Lower lobe of right lung (tissue), 2 donors: ENCODE measurements at places on chromosomes 4 and X. TPM values are rescaled to one million over a fixed set of nuclear protein-coding genes. Genes with fewer than 3 reads are reported as not detected.

DNA sequence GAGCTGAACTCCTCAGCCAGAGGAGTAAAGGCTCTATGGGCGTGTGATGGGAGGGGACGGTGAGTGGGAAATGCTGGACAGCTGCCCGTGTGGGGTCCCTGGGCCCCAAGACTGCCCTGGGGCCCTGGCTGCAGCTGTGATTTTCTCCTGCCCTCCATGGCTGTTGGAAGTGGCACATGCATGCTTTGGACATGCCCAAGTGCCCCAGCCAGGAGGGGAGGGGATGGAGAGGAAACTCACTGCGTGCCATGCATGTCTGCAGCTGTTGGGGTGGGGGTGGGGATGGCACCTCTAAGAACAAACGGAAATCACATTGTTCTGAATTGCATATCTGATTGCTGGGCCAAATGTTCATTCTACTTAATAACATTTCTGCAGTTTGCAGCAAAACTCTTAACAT is 52.4 kb downstream of the MID2 start:
- no peak overlapping the region for H3K4me3 ChIP-seq
- H3K27me3 ChIP-seq: no peaks in the 10 kb centered on the region
- H3K4me1 ChIP-seq: no peaks in the 10 kb centered on the region

The PITX2 gene
- not detected for total RNA-seq

The AFM gene
- total RNA-seq: not detected

DNA sequence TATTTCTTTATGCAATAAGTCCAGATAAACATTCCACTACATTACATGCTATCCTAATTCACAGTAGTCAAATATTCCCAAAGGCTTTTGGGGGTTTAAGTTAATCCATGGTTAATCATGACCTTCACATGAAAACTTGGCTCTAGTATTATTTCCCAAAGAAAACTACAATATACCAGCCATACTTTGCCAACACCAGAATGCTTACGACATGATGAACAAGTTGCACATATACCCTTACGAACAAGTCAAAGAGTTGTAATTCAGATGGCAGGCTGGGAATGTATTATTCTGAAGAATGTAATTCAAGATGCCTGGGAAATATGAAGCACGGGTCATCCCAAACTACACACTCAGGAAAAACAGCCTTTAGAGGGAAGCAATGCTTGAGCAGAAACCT is 499.6 kb downstream of the PPARGC1A start:
- H3K27ac ChIP-seq: no peak overlapping the region
- no peaks in the 10 kb centered on the region for H3K4me1 ChIP-seq
- H3K36me3 ChIP-seq: no peaks in the 10 kb centered on the region
- no peak overlapping the region for H3K4me3 ChIP-seq
- H3K27me3 ChIP-seq: no peaks in the 10 kb centered on the region

GRCh38 chr4:161252520-161253141 is 911.2 kb downstream of the FSTL5 start:
- no peaks in the 10 kb centered on the region for H3K36me3 ChIP-seq
- no peak overlapping the region for H3K27ac ChIP-seq
- H3K4me3 ChIP-seq: no peak overlapping the region
- no peaks in the 10 kb centered on the region for H3K27me3 ChIP-seq
- no peaks in the 10 kb centered on the region for H3K4me1 ChIP-seq
- DNase-seq: no peak

The FAM200B gene
- 35.3 TPM for total RNA-seq

- no peaks in the 10 kb centered on the region for H3K27me3 ChIP-seq
- peak overlapping the region; percentile 83 for H3K27ac ChIP-seq
- peak; percentile 46 for DNase-seq
- H3K4me1 ChIP-seq: no peaks in the 10 kb centered on the region
Measured at GRCh38 chrX:110317061-110317819, 645 bp downstream of the AMMECR1 start.

- no peak for DNase-seq
- peak overlapping the region; percentile 63 for H3K4me3 ChIP-seq
- H3K27ac ChIP-seq: peak overlapping the region; percentile 56
- peaks cover 52% of the 10 kb centered on the region for H3K27me3 ChIP-seq
Measured at GRCh38 chr4:20253283-20253734, 1.6 kb downstream of the SLIT2 start.

The MAGEC3 gene
- not detected for total RNA-seq

DNA sequence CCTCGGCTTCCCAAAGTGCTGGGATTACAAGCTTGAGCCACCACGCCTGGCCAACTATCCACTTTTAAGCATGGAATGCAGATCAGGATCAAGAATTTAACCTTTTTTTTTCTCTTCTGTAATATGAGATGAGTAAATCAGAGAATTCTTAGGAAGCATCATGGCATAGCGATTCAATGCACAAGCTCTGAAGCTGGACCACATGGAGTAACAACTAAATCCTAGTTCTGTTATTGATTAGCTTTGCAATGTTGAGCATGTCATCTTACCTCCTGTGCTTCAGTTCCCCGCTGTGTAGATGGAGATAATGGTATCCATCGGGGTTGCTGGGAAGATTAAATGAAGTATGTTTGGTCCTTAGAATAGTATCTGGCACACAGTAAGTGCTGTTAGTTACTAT is 1.9 kb upstream of the SNX25 start:
- no peaks in the 10 kb centered on the region for H3K27me3 ChIP-seq
- no peak overlapping the region for H3K4me3 ChIP-seq
- no peaks in the 10 kb centered on the region for H3K36me3 ChIP-seq
- peaks cover 36% of the 10 kb centered on the region for H3K4me1 ChIP-seq
- H3K27ac ChIP-seq: no peak overlapping the region

DNA sequence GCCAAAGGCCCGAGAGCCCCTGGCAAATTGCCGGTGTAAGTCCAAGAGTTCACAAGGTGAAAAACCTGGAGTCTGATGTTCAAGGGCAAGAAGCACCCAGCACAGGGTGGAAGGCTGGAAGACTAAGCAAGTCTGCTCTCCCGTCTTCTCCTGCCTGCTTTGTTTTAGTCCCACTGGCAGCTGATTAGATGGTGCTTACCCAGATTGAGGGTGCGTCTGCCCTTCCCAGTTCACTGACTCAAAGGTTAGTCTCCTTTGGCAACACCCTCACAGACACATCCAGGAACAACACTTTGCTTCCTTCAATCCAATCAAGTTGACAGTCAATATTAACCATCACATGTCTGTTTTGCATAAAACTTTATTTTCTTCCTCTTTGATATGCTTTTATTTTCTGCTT is 157.4 kb downstream of the HS3ST1 start:
- H3K27ac ChIP-seq: no peak overlapping the region
- no peaks in the 10 kb centered on the region for H3K4me1 ChIP-seq
- DNase-seq: no peak
- H3K4me3 ChIP-seq: no peak overlapping the region

DNA sequence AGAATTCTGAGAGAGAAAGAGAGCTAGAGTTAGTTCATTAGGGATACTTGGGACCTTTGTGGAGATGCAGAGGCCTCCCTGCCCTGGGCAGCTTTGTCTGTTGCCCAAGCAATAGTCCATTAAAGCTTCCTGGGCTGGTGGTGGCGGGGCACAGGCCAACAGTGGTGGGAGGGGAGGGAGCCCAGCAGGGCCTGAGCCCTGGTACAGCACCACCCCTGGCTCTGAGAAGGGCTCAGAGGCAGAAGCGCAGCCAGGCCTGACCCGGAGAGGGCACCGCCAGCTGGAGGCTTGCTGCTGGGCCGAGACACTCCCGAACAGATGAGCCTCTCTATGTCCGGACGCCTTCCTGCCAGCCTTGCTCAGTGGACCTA is 65.3 kb downstream of the EFNB1 start:
- H3K4me3 ChIP-seq: peak overlapping the region; percentile 32
- H3K27me3 ChIP-seq: no peaks in the 10 kb centered on the region
- DNase-seq: no peak
- H3K4me1 ChIP-seq: peaks cover 13% of the 10 kb centered on the region

The RTL3 gene
- not detected for total RNA-seq

The NDNF gene
- 108 TPM for total RNA-seq

DNA sequence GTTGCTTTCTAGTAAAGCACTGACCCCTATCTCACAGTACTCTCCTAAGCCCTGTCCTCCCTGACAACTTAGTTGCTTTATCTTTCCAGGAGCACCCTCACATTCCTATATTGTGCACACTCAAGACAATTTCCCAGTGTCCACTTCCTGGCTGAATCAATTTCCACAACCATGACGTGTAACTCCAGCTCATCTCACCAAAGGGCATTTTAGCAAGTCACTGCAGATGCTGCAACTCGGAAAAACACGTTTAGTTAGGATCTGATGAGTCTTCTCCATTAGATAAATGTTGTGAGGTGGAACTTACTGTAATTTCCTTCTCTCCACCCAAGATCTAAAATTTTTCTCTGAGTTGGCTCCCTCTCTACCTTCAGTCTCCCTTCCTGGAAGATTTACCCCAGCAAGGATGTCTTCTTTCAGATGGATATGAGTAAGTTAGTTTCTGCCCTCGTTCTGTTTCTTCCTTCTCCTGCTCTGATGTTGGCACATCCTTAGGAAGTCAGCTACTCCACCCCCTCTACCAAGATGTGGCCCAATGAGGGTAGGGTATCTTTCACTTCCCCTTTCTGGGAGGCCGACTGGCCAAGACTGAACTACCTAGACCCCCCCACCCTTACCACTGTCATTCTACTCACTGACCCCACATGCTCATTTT is 28.8 kb upstream of the IL13RA1 start:
- DNase-seq: no peak
- H3K4me1 ChIP-seq: no peaks in the 10 kb centered on the region

The NPY1R gene
- total RNA-seq: 1.9 TPM

The GAGE12H gene
- total RNA-seq: not detected

- no peak overlapping the region for H3K27ac ChIP-seq
- H3K4me1 ChIP-seq: peaks cover 3% of the 10 kb centered on the region
- no peaks in the 10 kb centered on the region for H3K36me3 ChIP-seq
- no peak for DNase-seq
- H3K4me3 ChIP-seq: no peak overlapping the region
Measured at GRCh38 chr4:17329046-17329445, 182.8 kb downstream of the QDPR start.

GRCh38 chr4:143512978-143513313 is 556 bp upstream of the SMARCA5 start:
- DNase-seq: no peak
- no peaks in the 10 kb centered on the region for H3K27me3 ChIP-seq
- peak overlapping the region; percentile 99 for H3K27ac ChIP-seq

The DIAPH2 gene
- 34.2 TPM for total RNA-seq

GRCh38 chrX:129823115-129823514 is 20.6 kb downstream of the ZDHHC9 start:
- H3K36me3 ChIP-seq: no peaks in the 10 kb centered on the region
- no peaks in the 10 kb centered on the region for H3K27me3 ChIP-seq
- no peak for DNase-seq
- no peak overlapping the region for H3K4me3 ChIP-seq
- H3K27ac ChIP-seq: no peak overlapping the region

DNA sequence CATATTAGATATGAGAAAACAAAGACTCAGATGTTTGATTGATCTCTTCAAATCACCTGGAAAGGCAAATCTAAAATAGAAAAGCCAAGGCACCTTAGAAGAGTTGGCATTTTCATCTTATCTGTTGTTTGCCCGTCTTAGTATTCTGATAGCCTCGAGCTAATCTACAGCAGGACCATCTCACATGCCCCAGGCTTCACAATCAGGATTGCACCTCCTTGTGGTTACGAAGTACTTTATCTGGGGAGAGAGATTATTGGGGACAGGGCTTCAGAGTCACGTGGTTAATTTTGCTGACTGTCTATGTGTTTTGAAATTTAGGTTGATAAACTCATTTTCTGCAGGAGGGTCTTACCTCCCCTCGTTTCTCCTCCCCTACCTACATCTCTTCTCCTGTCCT is 313.1 kb upstream of the ANXA10 start:
- no peaks in the 10 kb centered on the region for H3K36me3 ChIP-seq
- no peaks in the 10 kb centered on the region for H3K27me3 ChIP-seq
- DNase-seq: no peak
- no peak overlapping the region for H3K27ac ChIP-seq
- no peaks in the 10 kb centered on the region for H3K4me1 ChIP-seq

The CCNG2 gene
- 39.3 TPM for total RNA-seq

DNA sequence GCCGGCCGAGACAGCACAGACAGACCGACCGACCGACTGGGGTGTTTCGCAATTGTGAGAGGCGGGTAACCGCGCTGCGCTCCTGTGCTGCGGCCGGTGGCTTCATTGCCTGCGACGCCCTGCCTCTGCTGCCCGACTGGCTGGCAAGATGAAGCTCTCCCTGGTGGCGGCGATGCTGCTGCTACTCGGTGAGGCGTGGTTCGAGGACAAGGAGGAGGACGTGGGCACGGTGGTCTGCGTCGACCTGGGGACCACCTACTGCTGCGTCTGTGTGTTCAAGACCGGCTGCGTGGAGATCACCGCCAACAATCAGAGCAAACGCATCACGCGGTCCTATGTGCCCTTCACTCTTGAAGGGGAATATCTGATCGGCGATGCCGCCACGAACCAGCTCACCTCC is 565.7 kb upstream of the SMIM31 start:
- DNase-seq: no peak
- H3K27me3 ChIP-seq: no peaks in the 10 kb centered on the region
- H3K4me1 ChIP-seq: no peaks in the 10 kb centered on the region
- H3K36me3 ChIP-seq: no peaks in the 10 kb centered on the region
- no peak overlapping the region for H3K27ac ChIP-seq

The CXCL13 gene
- not detected for total RNA-seq

The KLF8 gene
- 17.7 TPM for total RNA-seq

GRCh38 chr4:39330353-39330752 is 35.8 kb downstream of the RFC1 start:
- no peak overlapping the region for H3K4me3 ChIP-seq
- no peak overlapping the region for H3K27ac ChIP-seq
- no peak for DNase-seq
- peaks cover 8% of the 10 kb centered on the region for H3K4me1 ChIP-seq
- H3K27me3 ChIP-seq: no peaks in the 10 kb centered on the region
- peaks cover 21% of the 10 kb centered on the region for H3K36me3 ChIP-seq

The PNMA6F gene
- not detected for total RNA-seq
